ENCODE measurements at places on chromosomes 2 and 18.

GRCh38 chr2:121285926-121286325, 924 bp upstream of the TFCP2L1 start:
- no peak for DNase-seq

DNA sequence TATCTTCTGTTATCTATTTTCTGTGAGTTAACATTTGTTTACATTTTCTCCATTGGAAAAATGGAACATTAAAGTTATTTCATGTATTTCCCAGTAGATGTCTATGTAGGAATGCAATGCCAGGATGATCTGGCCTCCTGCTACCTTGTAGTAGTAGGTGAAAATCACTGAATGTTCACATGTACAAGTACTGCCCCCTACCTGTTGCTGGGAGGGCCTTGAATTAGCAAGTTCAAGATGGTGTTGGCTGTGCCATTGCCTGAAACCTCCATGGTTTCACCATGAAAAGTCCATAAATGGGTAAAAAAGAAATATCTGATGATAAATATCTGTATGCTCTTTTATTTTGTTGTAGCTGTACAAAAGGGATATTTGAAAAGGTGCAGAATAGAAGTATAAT, 30.7 kb downstream of the XRCC5 start:
- no peak for DNase-seq

- DNase-seq, result no peak
Measured at GRCh38 chr2:173599821-173600359, 245.2 kb downstream of the CDCA7 start.

GRCh38 chr2:69225933-69226332, 161.1 kb downstream of the GFPT1 start:
- no peak for DNase-seq

DNA sequence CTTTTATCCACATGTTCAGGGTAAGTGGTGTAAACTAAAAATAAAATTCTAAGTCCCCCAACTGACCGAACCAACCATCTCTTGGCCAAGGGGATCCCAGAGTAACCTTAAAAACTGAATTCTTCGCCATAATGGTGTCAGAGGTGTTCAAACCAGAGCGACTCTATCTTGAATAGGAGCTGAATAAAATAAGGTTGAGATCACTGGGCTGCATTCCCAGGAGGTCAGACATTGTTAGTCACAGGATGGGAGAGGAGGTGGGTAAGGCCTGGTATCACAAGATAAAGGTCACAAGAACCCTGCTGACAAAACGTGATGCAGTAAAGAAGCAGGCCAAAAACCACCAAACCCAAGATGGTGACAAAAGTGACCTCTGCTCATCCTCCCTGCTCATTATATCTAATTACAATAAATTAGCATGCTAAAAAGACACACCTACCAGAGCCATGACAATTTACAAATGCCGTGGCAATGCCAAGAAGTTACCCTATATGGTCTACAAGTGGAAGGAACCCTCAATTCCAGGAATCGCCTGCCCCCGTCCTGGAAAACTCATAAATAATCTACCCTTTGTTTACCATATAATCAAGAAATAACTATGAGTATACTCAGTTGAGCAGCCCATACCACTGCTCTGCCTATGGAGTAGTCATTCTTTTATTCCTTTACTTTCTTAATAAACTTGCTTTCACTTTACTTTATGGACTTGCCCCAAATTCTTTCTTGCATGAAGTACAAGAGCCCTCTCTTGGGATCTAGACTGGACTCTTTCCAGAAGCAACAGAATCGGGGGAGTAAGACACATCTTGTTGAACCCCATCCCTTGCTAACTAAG, 302.4 kb downstream of the STK39 start:
- DNase-seq, result no peak

DNA sequence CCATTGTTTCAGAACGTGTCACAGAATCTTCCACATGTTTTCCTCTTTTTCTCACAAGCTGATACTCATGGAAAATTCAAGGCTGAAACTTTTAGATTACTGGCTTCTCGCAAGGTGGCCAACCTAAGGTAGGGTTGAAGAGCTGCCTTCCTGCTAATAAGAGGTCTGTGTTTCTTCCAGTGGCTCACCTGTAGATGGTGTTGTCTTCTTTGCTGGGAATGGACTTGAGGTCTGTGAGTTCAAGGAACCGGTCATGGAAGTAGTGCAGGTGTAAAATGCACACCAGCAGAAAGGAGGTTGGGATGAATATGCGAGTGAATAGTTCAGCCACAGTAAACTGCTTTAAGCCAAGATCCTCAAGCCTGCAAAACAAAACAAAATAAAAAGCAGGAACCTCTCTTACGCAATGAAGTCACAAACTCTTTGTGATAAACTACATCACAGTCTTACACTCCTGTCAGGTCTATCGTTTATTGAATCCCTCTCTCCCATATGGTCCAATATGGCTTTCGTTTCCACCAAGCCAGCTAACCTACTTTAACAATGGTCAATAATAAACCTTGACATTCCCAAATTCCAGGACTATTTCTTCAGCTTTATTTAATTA, 258.9 kb downstream of the NAPG start:
- DNase-seq, result no peak

DNA sequence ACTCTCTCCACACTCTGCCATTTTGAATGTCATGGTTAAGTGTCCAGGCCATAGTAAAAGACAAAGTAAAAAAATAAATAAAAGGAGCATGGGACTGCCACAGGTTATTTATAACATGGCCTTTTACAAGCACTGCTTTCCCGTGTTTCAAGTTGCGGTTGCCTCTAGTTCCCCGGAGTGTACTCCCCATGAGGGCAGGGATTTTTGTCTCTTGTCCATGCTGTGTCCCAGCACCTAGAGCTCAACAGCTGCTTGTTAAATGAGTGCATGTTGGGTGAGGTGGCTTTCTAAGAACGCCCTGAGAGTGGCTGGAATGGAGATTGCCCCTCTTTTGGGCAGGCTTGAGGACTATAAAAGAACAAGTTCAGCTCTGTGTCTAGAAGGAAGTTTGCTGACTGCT, 8.4 kb downstream of the CAVIN2 start:
- no peak for DNase-seq

GRCh38 chr2:65630643-65631042, 198.2 kb upstream of the SPRED2 start:
- DNase-seq, result no peak

GRCh38 chr2:69477627-69478026, 40.4 kb upstream of the NFU1 start:
- DNase-seq, result no peak

DNA sequence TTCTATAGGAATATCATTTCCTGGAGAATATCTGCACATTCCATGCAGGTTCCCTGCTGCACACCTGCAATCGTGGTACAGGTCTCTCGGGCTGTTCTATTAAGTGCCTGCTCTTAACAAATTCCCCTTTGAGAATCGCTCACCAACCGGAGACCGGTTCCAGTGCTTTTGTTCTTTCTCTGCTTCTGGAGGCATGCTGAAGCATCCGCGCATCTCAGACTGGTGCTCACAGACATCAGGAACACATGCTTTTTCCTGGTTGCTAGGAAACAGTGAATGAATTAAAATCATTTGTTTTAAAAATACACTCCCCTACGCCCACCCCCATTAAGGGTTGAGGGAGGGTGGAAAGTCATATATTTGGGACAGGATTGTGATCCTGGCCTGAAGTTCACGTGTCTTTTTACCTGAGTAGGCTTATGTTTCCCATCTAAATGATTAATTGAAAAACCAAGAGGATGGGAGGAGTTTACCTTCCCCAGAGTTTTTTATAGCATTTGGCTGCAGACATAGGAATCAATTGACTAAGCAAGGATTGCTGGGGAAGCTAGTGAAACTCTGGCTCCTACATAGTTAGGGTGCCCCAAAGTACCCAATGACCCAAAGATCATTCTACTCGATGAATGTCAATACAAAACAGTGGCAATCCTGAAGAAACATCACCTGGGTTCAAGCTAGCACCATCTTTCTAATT, at the start of gene C2orf80:
Gene C2orf80 (minus strand): TSS at position 221 of the 694 bp plus-strand sequence. CDS start 3,044 bp downstream, outside the sequence.
- no peak for DNase-seq

DNA sequence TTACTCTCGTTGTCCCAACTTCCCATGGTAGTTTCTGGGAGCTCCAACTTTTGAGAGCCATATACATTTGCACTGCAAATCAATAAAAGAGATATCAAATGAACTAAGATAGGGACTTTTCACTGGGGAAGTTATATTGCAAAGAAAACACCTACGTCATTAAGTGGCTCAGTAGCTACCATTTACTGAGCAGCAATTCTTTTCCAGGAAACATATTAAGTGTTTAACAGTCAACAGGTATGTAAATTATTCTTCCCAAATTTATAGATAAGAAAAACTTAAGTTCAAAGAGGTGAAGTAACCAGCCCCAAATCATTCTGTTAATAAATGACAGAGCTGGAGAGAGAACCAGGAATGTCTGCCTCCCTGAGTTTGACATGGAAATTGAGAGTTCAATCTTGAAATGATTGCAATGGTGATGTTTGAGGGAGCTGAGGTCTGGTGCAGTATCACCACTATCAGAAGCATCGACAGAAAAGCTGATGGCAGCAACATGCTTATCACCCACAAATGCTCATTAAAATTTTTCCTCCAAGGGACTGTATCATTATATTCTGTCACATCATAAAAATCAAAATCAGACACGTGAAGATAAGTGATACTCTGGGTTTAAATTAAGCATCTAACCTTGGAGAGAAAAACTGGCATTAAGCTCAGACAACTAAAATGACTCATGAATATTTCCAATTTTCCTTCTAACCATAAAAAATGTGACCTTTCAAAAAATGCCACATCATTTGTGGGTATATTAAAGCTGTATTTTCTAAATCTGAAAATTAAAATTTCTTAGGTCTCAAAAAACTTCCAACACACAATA, 43.4 kb downstream of the GAREM1 start:
- no peak for DNase-seq

GRCh38 chr2:107412209-107412904, 414.3 kb upstream of the RGPD4 start:
- no peak for DNase-seq

- no peak for DNase-seq
Measured at GRCh38 chr2:219684721-219685689, 57.6 kb downstream of the SLC4A3 start.

Data from activated CD4-positive, CD25-positive, alpha-beta regulatory T cell treated with anti-CD3 and anti-CD28 coated beads, Interleukin-2, amount 50 U/mL, for 16 hours (primary cell).